ENCODE measurements at places on chromosomes 3 and 15. TPM values are rescaled to one million over a fixed set of nuclear protein-coding genes. Genes with fewer than 3 reads are reported as not detected.

Gene PLA2G4D
- polyA plus RNA-seq, result 0.06 TPM

Gene EIF4E3
- 7.7 TPM for polyA plus RNA-seq

Gene ARGFX
- polyA plus RNA-seq, result not detected

GRCh38 chr3:72632129-72632528 is 216.1 kb downstream of the SHQ1 start:
- H3K27ac ChIP-seq, result no peak overlapping the region
- DNase-seq, result no peak
- H3K4me3 ChIP-seq, result no peak overlapping the region
- H3K36me3 ChIP-seq, result no peaks in the 10 kb centered on the region
- no peaks in the 10 kb centered on the region for H3K27me3 ChIP-seq

Gene TUSC2
- 28.0 TPM for polyA plus RNA-seq

Gene TUBGCP5
- polyA plus RNA-seq, result 19.5 TPM

DNA sequence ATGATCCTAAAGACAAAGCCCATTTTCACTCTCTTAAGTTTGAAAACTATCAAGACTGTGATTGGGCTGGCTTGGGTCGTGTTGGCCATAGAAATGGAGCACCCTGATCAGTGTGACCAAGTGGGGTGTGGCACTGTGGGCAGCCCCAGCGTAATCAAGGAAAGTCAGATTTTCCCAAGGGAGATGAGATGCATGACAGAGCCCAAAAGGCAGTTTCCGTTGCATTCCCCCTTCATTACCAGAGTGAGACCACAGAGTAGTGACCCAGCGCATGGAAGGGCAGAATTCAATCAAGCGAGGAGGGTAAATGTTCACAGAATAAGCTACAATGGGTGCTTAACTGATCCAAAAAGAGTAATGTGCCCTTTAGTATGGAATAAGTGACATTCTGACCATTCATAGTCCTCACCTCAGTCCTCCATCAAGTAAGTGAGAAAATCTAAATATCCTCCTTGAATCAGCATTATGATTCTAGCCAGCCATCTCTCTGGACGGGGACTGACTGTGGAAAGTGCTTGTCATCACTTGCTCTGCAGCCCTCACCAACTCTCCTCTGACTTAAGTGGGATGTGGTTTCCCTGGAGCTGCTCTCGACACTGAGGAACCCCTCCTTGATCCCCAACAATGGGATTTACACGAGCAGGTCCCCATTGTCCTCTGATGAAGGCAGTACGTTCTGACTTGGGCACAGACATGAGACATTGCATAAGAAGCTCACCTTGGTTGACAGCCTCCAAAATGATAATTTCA is 430.5 kb downstream of the OCA2 start:
- no peaks in the 10 kb centered on the region for H3K4me1 ChIP-seq
- H3K27me3 ChIP-seq, result no peaks in the 10 kb centered on the region
- no peak overlapping the region for H3K4me3 ChIP-seq
- DNase-seq, result no peak
- H3K36me3 ChIP-seq, result no peaks in the 10 kb centered on the region

- peaks cover 5% of the 10 kb centered on the region for H3K4me1 ChIP-seq
- DNase-seq, result no peak
- H3K4me3 ChIP-seq, result no peak overlapping the region
- H3K36me3 ChIP-seq, result no peaks in the 10 kb centered on the region
Observed at GRCh38 chr15:60003243-60004008, 685 bp upstream of the FOXB1 start.

Gene ITIH4
- polyA plus RNA-seq, result 4.3 TPM

GRCh38 chr3:114498539-114499370 is 204.9 kb downstream of the TIGIT start:
- peaks cover 4% of the 10 kb centered on the region for H3K4me1 ChIP-seq
- peak; percentile 17 for DNase-seq
- no peaks in the 10 kb centered on the region for H3K27me3 ChIP-seq

Gene CPN2
- 0.09 TPM for polyA plus RNA-seq

DNA sequence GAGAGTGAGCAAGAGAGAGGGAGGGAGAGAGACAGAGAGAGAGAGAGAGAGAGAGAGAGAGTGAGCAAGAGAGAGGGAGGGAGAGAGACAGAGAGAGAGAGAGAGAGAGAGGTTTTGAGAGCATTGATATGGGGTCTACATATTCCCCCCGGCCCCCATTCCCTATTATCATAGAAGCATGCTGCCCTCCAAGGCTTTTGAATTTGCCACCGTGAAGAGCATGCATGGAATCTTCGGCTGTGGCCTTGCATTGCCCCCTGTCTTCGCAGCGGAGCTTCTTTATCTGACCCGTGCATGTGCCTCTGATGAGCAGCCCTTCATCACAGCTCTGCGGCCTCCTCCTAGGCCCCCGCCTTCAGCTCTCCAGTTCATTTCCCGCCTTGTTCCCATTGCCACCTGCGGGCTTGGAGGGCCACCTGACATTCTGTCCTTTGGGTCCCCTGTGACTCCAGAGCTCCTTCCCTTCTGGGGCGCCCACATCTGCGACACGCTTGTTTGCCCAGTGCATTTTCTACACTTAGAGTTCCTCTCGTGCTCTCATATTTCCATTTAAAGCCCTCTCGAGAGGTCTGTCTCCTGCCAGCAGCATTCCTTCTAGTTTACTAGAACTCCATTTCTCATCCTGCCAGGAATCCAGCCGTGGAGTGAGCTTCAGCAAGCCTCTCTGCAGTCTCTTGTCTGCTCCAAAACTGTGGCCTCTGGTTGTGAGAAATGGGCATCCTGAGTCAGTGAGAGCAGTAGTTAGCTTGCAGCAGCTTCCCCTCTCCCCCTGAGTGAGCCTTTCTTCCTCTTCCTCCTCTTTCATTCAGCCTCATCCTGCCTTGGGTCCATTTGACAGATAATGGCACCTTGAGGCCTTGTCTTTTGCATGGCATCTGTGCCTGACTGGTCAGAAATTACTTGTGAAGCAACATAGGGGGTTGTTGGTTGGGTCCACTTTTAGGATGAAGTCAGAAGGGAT is 25.3 kb downstream of the LPP start:
- DNase-seq, result no peak
- no peaks in the 10 kb centered on the region for H3K27me3 ChIP-seq
- H3K36me3 ChIP-seq, result peaks cover 20% of the 10 kb centered on the region
- no peak overlapping the region for H3K4me3 ChIP-seq
- peak overlapping the region; percentile 68 for H3K27ac ChIP-seq
- peaks cover 34% of the 10 kb centered on the region for H3K4me1 ChIP-seq

DNA sequence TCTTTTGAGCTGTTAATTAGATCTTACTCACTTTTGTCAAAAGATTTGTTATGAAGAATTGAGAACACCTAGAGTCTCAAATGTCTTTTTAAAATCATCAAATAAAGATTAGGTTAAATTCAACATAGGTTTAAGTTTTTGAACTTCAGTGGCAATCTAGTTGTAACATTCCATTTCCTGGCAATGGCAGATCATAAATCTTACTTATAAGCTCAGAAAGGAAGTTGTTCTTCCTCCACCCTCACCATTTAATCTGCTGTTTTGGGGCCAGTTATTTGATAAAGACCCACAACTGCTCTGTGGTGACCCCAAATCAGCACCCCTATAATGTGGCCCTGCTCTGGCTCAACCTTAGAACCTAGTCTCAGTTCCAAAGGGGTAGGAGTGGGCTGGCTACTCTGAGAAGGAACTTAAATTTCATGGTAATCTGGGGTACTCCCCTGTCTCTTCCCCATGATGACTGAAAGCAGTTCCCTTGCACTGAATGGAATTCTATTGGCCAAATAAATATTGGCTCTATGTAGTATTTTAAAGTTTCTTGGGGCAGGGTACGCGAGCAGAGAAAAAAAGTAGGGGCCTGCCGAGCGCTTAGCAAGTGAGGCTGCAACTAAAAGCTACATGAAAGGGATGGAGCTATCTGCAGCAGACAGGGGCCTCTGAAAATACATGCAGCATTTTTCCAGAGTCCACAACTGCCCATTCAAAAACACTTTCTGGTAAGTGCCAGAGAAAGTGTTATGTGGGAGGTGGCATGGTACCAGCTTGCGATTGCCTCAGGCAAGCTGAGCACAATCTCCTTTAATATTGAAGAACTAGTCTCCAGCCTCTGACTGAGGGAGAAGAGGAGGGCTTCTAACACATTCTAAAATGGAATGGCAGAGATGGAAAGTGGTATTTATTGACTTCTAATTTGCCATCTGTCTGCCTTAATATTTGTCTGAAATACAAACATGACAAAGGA is 103.6 kb upstream of the RASGRP1 start:
- no peak overlapping the region for H3K27ac ChIP-seq
- H3K27me3 ChIP-seq, result peaks cover 6% of the 10 kb centered on the region
- no peaks in the 10 kb centered on the region for H3K4me1 ChIP-seq
- no peak for DNase-seq
- no peak overlapping the region for H3K4me3 ChIP-seq
- no peaks in the 10 kb centered on the region for H3K36me3 ChIP-seq

DNA sequence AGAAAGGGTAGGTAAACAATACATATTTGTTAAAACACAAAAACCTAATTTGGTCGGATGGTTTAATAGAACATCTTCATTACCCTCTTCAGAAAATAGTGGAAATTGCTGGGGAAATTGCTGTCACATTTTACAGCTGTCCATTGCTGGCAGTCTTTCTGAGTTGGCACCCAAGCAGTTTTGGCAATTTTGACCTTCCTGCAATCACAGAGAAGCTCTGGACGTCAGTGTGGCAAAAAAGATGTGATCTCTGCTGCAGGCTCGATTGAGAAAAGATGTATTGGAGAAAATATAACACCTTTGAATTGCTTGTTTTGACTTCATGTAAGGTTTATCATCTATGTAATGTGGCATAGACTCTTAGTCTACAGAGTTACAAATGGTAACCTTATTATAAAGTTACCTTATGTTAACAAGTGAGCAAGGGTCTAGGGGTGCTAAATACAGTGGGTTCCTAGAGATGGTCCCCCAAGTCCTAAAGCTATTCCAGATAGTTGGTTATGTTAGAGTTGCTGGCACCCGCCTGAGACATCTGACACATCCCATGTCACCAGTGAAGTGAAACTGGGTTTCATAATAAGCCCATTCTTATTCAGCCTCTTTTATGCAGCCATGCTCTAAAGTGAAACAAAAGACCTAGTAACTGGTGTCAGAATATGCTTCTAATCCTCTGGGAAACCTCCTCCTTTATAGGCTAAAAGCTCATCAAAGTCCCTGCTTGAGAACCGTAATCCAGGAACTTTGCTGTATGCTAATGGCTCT is 14.0 kb downstream of the UBE2E1 start:
- DNase-seq, result no peak
- no peak overlapping the region for H3K27ac ChIP-seq
- H3K4me1 ChIP-seq, result peaks cover 3% of the 10 kb centered on the region
- no peaks in the 10 kb centered on the region for H3K27me3 ChIP-seq
- peaks cover 10% of the 10 kb centered on the region for H3K36me3 ChIP-seq

GRCh38 chr3:119356646-119357045 is 62.5 kb downstream of the ARHGAP31 start:
- no peaks in the 10 kb centered on the region for H3K36me3 ChIP-seq
- H3K27me3 ChIP-seq, result no peaks in the 10 kb centered on the region
- no peak for DNase-seq
- H3K27ac ChIP-seq, result no peak overlapping the region
- no peaks in the 10 kb centered on the region for H3K4me1 ChIP-seq

DNA sequence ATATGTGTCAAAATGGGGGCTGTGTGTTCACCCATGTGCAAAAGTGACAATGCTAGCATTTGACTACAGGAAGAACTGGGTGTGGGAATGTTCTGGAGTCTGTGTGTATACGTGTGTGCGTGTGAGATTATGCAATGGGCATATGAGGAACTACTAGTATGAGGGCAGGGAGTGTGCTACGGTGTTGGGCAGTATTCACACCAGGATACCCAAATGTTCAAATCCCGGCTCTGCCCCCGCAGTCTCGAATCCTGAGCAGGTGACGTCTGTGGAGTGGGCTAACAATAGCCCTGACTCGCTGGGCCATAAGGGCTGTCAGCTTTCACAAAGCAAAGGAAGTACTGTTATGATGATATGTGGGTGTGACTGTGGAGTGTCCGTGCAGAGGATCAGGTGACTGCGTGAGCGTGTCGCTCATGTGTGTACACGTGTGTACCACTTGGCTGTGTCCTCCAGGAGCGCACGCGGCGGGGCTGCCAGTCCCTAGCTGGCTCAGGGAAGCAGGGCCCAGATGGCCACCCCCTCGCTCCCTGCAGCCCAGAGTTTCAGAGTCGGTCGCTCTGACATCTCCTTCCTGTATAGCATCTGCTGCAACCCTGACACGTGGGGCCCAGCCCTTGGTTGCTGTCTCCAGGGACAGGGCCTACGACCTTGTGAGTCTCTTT is 27.2 kb downstream of the IQSEC1 start:
- no peaks in the 10 kb centered on the region for H3K4me1 ChIP-seq
- H3K27ac ChIP-seq, result no peak overlapping the region
- DNase-seq, result no peak

DNA sequence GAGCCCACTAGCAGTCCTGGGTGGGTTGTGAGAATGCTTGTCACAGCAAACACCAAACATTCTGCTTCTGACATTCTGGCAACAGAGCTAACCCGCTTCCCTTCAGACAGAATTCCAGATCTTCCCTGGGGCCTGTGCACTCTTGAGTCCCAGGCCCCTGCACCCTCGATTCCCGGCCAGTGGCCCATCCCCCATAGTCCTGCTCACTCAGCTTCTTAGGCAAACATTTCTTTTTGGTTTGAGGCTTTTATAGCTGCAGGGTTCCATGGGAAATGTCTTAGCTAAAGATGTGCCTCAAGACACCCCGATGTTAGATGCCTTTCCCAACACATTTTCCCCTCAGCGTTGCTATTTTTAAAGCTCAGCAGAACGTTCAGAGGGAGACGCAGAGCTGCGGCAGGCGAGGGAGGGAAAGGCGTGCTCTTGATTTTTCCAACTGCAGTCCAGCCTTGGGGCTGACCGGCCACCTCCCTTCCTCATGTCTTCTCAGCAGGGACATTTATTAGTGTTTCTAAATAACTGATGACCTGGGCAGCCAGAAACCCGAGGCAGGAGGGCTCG is 35.2 kb downstream of the ABTB1 start:
- peaks cover 5% of the 10 kb centered on the region for H3K36me3 ChIP-seq
- no peak for DNase-seq
- H3K4me1 ChIP-seq, result peaks cover 4% of the 10 kb centered on the region

GRCh38 chr15:41967506-41968206 is 4.7 kb downstream of the EHD4 start:
- no peak for DNase-seq
- H3K27ac ChIP-seq, result peak overlapping the region; percentile 36
- no peaks in the 10 kb centered on the region for H3K36me3 ChIP-seq
- no peaks in the 10 kb centered on the region for H3K27me3 ChIP-seq

DNA sequence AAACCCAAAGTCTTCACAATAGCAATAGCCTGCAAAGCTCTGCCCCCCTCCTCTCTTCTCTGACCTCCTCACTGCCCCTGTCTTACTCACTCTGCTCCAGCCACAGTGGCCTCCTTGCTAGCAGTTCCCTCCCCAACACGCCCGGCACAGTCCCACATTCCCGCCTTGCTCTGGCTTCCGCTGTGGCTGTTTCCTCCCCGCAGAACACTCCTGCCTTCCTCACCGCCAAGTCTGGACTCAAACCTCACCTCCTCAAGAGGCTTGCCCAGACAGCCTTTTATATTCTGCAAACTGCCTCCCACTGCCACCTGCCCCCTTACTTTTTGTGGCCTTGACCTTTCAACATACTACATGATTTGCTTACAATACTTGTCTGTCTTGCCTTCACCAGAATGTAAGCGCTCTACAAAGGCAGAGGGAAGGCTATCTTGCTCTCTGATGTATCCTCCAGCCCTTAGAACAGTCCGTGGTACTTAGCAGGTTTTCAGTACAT is 406 bp upstream of the MPI start:
- H3K27ac ChIP-seq, result no peak overlapping the region
- peaks cover 28% of the 10 kb centered on the region for H3K4me1 ChIP-seq
- no peaks in the 10 kb centered on the region for H3K27me3 ChIP-seq
- H3K4me3 ChIP-seq, result peak overlapping the region; percentile 72
- H3K36me3 ChIP-seq, result peaks cover 15% of the 10 kb centered on the region

Measured in large intestine (tissue), 12 donors.